PC-9 (cell line): ENCODE measurements at places on chromosomes 3 and 15. TPM values are rescaled to one million over a fixed set of nuclear protein-coding genes. Genes with fewer than 3 reads are reported as not detected.

Gene CFAP100
- not detected in 2 replicates for total RNA-seq

Gene GATM
- total RNA-seq: 9.8 and 10.0 TPM in 2 replicates

Gene SNAP23
- 47.1 and 65.8 TPM in 2 replicates for total RNA-seq

Gene FEZF2
- total RNA-seq: not detected in 2 replicates

Gene ITIH3
- not detected in 2 replicates for total RNA-seq

Gene GOLGA8S
- total RNA-seq: 0.09 TPM in 1 of 2 replicates, not detected in the other

Gene PLCH1
- 0.73 and 1.4 TPM in 2 replicates for total RNA-seq

Gene CCR9
- total RNA-seq: not detected in 2 replicates

Gene GNB4
- total RNA-seq: 18.0 and 19.4 TPM in 2 replicates

Gene SLC51B
- not detected in 2 replicates for total RNA-seq

Gene DUOX2
- 0.10 TPM in 1 of 2 replicates, not detected in the other for total RNA-seq

DNA sequence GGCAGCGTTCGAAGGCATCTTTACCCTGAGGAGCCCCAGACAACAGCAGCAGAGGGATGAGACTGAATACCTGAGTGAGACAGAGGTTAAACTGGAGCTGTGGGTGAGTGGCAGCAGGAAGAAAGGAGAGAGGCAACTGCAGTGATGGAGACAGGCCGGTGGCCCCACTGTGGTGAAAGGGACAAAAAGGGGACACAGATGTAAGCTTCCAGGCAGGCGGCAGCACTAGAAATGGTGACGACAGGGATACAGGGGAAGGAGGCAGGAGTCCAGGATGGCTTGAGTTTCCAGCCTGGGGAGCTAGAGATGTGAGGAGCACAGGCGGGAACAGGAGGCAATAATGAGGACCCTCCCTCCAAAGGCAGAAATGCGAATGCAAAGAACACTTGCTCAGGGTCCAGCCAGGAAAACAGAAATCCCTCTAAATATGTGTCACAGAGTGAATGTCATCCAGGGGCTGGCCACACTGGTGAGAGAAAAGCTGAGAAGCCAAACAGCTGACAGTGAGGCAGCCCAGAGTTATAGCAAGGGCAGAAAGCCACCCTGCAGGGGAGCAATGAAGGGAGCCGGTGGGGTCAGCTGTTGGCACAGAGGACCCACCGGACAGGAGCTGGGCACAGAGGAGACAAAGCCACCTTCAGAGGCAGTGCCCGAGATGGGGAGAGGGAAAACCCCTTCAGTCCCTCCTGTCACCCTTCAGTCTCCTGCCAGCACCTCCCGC lies 70.1 kb downstream of the TBC1D2B start:
- DNase-seq: no peak
- H3K27ac ChIP-seq: peak overlapping the region; percentile 49; the same call in 1 of the 2 replicates
- 0 out of 2 replicates have a peak, but pooled peaks cover 4% of the 10 kb centered on the region for H3K36me3 ChIP-seq
- peaks cover 33% of the 10 kb centered on the region for H3K4me1 ChIP-seq
- no peaks in the 10 kb centered on the region for H3K27me3 ChIP-seq

GRCh38 chr15:52221730-52222129 lies 30.5 kb upstream of the GNB5 start:
- no peak overlapping the region for H3K4me3 ChIP-seq
- no peaks in the 10 kb centered on the region for H3K4me1 ChIP-seq
- H3K36me3 ChIP-seq: no peaks in the 10 kb centered on the region; the same call in 1 of the 2 replicates
- no peak overlapping the region for H3K27ac ChIP-seq

DNA sequence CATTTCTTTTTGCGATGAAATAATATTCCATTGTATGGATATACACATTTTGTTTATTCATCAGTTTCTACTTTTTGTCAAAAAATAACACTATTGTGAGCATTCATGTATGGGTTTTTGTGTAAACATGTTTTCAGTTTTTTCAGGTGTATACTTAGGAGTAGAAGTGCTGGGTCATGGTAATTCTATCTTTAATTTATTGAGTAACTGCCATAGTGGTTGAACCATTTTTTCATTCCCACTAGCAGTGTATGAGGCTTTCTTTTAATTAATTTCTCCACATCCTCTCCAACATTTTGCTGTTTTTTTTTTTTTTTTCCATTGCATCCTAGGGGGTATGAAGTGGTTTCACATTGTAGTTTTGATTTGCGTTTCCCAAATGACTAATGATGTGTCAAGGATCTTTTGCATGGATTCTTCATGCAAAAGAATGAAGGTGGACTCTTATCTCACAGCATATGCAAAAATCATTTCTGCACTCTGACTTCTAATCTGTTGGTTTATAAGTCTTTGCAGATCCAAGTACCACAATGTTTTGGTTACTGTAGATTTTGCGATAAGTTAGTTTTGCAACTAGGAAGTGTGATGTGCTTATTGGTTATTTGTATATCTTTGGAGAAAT lies 12.6 kb downstream of the ATP2C1 start:
- DNase-seq: no peak
- H3K4me1 ChIP-seq: no peaks in the 10 kb centered on the region
- no peak overlapping the region for H3K4me3 ChIP-seq
- H3K36me3 ChIP-seq: 0 out of 2 replicates have a peak, but pooled peaks cover 8% of the 10 kb centered on the region
- no peak overlapping the region for H3K27ac ChIP-seq

DNA sequence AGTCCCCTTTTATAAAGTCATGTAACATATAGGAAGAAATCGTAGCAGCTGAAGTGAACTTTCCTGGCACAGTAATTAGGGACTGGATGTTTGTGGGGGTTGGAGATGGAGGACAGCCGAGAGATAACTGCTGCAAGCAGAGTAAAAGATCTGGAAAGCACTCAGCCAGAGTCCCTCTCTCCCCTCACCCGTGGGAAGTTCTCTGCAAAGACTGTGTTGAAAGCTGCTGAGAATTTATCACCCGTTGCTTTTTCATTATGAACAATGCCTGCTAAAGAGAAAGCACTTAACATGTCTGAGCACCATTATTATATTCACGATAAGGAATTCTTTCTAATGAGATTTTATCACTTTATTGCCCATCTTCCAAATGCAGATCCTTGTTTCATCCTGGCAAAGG lies 248.8 kb downstream of the SHOX2 start:
- DNase-seq: no peak
- H3K4me1 ChIP-seq: peaks cover 15% of the 10 kb centered on the region
- no peak overlapping the region for H3K4me3 ChIP-seq
- no peaks in the 10 kb centered on the region for H3K36me3 ChIP-seq

GRCh38 chr3:123070510-123070909 lies 3.7 kb downstream of the PDIA5 start:
- H3K27ac ChIP-seq: no peak overlapping the region
- H3K4me1 ChIP-seq: peaks cover 17% of the 10 kb centered on the region
- H3K4me3 ChIP-seq: no peak overlapping the region
- H3K27me3 ChIP-seq: no peaks in the 10 kb centered on the region
- no peaks in the 10 kb centered on the region for H3K36me3 ChIP-seq

- DNase-seq: no peak
- H3K4me3 ChIP-seq: no peak overlapping the region
Observed at GRCh38 chr3:160735826-160736225, 20.2 kb upstream of the PPM1L start.

DNA sequence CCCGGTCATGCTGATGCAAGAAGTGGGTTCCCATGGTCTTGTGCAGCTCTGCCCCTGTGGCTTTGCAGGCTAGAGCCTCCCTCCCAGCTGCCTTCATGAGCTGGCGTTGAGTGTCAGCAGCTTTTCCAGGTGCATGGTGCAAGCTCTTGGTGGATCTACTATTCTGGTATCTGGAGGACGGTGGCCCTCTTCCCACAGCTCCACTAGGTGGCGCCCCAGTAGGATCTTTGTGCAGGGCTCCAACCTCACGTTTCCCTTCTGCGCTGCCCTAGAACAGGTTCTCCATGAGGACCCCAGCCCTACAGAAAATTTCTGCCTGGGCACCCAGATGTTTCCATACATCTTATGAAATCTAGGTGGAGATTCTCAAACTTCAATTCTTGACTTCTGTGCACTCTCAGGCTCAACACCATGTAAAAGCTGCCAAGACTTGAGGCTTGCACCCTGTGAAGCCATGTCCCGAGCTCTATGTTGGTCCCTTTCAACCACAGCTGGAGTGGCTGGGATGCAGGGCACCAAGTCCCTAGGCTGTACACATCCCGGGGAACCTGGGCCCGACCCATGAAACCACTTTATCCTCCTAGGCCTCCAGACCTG lies 238.4 kb upstream of the MDFIC2 start:
- peaks cover 5% of the 10 kb centered on the region; the same call in 1 of the 2 replicates for H3K27me3 ChIP-seq
- no peaks in the 10 kb centered on the region for H3K4me1 ChIP-seq
- no peaks in the 10 kb centered on the region for H3K36me3 ChIP-seq
- no peak for DNase-seq
- no peak overlapping the region for H3K27ac ChIP-seq
- no peak overlapping the region for H3K4me3 ChIP-seq

DNA sequence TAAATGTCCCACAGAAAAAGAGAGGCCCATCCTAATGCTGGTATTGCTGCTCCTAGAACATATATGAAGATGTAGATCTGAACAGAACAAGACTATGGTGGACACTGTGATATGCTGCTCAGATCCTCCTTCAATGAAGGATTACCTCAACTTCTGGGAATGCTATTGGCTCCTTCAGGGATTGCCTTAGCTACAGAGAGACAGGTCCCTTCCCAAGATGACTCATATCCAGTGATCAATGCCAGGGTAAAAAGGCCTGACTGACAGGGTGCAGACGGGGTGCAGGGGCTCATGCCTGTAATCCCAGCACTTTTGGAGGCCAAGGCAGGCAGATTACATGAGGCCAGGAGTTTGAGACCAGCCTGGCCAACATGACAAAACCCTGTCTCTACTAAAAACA lies 20.5 kb upstream of the STAG1 start:
- DNase-seq: no peak
- H3K27ac ChIP-seq: no peak overlapping the region
- no peak overlapping the region for H3K4me3 ChIP-seq
- no peaks in the 10 kb centered on the region for H3K36me3 ChIP-seq
- H3K4me1 ChIP-seq: no peaks in the 10 kb centered on the region

- H3K4me3 ChIP-seq: no peak overlapping the region
- H3K27me3 ChIP-seq: no peaks in the 10 kb centered on the region
- no peak overlapping the region for H3K27ac ChIP-seq
- no peak for DNase-seq
- no peaks in the 10 kb centered on the region for H3K36me3 ChIP-seq
- no peaks in the 10 kb centered on the region for H3K4me1 ChIP-seq
Observed at GRCh38 chr15:72044956-72045355, 73.0 kb downstream of the MYO9A start.
